ENCODE measurements at places on chromosomes 1 and 21.

DNA sequence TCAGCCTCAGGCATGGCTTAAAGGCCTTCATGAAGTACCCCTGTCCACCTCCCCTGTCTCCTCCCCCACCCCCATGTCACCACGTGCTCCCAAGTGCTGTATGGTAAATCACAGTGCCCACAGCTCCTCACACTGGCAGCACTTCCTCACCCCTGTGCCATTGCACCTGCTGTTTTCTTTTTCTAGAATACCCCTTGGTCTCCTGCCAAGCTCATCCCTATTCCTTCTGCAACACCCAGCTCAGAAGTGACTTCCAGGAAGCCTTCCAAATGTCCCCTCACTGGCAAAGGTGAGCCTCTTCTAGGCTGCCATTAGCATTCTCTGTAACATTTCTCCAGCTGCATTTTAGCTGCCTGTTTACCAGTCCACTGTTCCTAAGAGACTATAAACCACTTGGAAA lies 9.4 kb downstream of the AKNAD1 start:
- DNase-seq: peak; percentile 66

GRCh38 chr1:98500324-98500723 lies 161.2 kb upstream of the SNX7 start:
- no peak for DNase-seq

DNA sequence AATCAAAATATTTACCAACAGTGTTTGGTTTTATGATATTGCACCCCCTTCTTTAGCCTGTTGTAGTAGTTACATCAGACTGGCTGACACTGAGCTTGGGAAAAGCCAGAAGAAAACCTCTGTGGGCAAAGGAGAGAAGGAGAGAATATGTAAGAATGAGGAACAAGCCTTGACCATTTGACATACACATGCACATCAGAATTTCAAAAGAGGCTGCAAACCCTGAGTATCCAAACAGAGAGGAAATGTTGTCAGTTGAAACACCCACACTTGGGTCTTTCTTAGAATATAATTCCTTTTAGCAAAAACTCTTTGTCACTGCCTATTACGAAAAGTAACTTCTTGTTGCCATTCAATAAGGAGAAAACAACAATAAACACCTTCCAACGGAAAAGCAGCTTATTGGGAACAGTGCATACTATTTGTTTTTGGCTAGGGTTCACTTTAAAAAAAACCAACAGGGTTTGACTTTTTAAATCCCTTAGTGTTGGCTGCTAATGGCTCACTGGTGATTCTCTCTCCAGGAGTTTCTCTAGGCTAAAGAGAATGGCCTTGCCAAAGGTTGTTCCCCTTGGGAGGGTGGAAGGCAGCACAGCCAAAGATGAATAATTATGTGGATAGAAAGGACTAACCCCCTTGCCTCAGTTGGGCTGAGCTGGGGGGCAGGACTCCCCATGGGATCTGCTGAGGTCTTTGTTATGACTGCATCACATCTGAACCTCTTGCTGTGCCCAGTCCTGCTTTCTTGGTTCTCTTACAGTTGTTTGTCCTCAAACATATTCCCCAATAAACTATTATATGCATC lies 48.9 kb downstream of the GORAB start:
- no peak for DNase-seq

- DNase-seq: no peak
Measured at GRCh38 chr1:192235127-192235526, 76.9 kb downstream of the RGS18 start.

DNA sequence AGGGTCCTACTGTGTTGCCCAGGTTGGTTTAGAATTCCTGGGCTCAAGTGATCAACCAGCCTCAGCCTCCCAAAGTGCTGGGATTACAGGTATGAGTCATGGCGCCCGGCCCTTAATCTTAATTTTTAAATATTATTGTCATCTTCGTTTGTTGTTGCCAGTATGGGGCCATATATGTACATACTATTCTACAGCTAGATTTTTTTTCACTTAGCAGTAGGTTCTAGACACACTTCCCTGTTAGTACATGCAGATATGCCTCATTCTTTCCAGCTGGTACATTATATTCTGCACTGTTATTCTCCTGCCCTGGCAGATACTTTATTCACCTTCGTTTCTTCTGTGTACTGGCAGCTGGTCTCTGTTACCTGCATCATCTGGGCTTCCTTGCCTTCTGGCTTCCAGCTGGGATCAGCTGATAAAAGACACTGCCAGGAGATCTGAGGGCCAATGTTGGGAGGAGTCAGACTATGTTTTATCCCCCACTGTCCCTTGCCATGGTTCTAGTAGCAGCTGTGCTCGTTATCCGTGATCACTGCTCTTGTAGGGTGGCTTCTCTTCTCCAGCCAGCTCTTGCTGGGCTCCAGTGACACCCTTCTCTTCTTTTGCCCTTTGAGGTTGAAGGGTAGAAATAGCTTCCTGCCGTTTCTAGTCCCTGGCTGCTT lies 24.7 kb downstream of the ST3GAL3 start:
- no peak for DNase-seq

- DNase-seq: no peak
Measured at GRCh38 chr1:153206631-153207030, 3.4 kb downstream of the LELP1 start.

DNA sequence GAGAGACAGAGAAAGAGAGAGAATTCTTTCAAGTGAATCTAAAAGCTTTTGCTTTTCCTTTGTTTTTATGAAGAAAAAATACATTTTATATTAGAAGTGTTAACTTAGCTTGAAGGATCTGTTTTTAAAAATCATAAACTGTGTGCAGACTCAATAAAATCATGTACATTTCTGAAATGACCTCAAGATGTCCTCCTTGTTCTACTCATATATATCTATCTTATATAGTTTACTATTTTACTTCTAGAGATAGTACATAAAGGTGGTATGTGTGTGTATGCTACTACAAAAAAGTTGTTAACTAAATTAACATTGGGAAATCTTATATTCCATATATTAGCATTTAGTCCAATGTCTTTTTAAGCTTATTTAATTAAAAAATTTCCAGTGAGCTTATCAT lies 117.6 kb downstream of the PTPRC start:
- DNase-seq: peak; percentile 31

DNA sequence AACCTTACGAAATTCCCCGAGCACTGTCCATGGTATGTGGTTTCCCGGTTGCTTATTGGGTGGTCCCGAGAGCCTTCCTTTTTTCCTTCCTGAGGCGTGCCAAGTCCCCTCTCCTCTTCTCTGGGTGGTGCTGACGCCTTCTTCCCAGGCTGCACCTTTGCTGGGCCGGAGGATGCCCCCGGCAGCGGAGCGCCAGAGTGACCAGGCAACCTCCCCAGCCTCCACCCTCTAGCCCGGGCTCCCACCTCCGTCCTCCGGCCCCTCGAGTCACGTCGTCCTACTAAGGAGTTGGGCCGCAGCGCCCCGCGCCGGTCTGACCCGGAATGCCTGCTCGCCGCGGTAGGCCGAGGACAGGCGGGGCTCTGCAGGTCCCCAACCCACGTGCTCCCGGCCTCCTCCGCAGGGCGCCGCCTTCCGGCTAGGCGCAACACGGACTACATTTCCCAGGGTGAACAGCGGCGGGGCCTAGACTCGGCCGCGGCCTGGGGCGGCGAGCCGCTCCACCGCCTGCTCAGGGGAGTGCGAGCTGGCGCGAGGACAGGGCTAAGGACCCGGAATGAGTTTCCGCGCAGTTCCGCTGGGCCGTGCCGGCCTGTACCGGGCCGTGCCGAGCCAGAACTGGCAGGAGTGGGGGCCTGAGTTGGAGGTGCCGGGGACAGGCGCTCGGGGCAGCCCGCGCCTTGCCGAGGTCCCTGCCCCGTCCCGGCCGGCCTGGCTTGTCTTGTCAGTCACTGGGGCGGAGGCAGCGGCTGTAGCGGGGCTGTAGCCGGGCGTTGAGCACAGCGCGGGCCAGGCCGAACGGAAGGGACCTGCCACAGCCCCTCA lies at the start of gene IPO13:
Gene IPO13 (plus strand): TSS at position 715 of the 825 bp plus-strand sequence. CDS start 651 bp downstream, outside the sequence.
- DNase-seq: peak; percentile 98

GRCh38 chr1:210477328-210477924 lies 148.7 kb downstream of the HHAT start:
- DNase-seq: no peak

- no peak for DNase-seq
Measured at GRCh38 chr1:46936788-46937187, 4.5 kb downstream of the CYP4A11 start.
